ENCODE measurements at places on chromosomes 3 and 15.
A peak's percentile ranks its signal among the peaks of the same experiment; 100 is the strongest.

DNA sequence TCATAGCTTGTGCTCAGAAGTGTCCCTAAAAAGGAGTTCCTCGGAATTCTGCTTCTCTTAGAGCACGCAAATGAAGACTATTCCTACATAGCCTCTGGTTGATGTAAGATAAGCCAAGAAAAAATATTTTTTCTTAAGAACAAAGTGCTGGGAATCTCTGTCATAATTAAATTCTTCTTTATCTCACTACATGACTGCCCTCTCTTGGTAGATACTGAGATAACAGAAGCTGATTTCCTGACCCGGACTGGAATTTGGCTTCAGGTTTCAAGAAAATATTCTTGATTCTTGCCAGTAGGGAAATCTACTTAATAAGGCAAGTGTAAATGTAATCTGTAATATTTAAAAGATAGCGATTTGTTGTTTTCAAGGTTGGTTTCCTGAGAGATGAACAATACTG lies 31.3 kb upstream of the SETMAR start:
- DNase-seq, result no peak

DNA sequence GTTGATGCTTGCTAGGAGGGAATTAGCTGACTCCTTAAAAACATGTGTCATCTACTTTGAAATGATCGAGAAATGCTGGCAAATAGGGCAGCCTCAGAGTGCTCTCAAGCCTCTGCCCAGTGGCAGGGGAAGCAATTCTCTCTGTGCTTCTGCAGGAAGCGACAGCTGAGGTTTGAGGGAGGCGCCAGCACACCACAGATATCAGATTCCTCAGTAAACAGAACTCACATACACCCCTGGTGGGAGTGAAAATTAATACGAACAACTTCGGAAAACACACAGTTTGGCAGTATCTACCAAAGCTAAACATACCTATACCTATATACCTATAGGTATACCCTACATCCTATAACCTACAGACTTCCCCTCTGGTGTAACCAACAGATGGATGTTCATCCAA lies 61.3 kb downstream of the NSMCE3 start:
- DNase-seq, result no peak

GRCh38 chr3:189652042-189652441 lies 20.9 kb downstream of the TP63 start:
- no peak for DNase-seq

- DNase-seq, result peak; percentile 75
These were observed 1003.9 kb upstream of the CFAP20DC start for GRCh38 chr3:60053526-60054265.

DNA sequence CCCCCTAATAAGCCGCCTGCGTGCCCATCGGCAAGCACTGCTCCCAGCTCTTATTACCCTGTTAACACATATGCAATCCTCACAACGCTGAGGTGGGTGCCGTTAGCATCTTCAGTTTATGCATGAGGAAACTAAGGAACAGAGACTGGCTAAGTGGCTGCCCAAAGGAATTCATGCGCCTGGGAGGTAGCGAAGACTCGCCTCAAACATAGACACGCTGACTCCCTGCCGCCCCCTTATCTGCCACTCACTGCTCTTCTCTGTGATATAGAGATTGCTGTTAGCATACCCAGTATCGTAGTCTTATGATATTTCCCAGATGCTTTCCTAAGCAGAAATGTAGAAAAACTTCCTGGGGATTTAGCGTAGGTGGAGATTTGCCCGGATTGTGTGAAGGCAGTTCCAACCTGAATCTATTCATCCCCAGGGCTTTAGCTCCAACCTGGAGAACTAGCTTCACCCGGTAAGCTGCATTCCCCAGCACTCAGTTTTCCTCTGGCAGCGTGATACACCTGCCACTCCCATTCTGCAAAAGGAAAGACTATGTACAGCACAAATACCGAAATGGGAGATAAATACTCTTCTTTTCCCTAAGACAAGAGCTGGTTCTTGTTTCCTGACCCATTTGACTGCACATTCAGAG lies 23.7 kb upstream of the CD47 start:
- no peak for DNase-seq

DNA sequence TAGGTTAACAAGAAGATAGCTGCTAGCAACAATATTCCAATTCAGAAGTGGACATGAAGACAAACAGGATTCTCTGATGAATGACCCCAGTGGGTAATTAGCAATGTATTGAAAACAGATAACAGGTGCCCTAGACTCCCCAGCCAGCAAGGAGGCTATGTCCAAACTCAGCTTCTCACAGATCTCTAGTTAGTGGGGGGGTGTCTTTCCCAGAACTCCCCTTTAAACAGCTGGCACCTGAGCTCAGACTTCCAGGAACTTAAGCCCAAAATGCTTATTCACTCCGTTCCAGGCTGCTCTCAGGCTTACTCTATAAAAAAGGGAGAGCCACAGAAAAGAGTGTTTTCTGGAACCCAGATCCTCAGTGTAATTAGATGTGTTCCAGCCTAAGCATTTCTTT lies 423.0 kb upstream of the THBS1 start:
- no peak for DNase-seq

- DNase-seq, result no peak
These were observed 86.6 kb downstream of the HMG20A start for GRCh38 chr15:77507143-77507897.

GRCh38 chr3:132448216-132448961 lies 31.1 kb downstream of the DNAJC13 start:
- DNase-seq, result no peak

- no peak for DNase-seq
These were observed 9.5 kb downstream of the C3orf20 start for GRCh38 chr3:14684447-14684846.

- DNase-seq, result no peak
These were observed 58.9 kb downstream of the SFMBT1 start for GRCh38 chr3:52986938-52987337.

DNA sequence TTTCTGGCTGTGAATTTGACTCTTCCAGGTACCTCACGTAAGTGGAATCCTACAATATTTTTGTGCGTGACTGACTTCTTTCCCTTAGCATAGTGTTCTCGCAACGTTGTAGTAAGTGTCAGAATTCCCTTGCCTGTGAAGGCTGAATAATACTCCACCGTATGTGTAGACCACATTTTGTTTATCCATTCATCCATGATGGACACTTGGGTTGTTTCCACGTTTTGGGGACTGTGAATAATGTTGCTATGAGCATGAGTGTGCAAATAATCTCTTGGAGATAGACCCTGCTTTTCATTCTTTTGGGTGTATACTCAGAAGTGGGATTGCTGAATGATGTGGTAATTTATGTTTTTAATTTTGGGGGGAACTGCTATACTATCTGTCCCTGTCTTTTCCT lies 82.2 kb downstream of the APBA2 start:
- no peak for DNase-seq

DNA sequence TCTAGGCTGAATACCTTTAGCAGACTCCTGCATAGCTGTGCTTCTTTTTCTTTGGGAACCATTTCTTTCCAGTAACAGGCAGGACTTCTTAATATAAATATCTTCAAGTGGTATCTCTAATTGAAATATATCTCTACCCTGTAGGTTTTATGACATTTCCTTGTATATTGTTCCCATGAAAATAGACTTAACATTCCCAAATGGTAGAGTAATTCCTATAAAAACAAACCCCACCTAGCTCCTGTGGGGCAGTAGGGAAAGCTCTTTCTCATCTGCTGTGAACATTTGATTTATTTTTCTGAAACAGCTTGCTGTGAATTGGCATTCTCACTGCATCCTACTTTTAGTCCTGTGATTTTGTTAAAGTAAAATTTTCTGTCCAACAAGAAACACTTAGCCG lies 20.8 kb downstream of the SELENOT start:
- DNase-seq, result no peak

DNA sequence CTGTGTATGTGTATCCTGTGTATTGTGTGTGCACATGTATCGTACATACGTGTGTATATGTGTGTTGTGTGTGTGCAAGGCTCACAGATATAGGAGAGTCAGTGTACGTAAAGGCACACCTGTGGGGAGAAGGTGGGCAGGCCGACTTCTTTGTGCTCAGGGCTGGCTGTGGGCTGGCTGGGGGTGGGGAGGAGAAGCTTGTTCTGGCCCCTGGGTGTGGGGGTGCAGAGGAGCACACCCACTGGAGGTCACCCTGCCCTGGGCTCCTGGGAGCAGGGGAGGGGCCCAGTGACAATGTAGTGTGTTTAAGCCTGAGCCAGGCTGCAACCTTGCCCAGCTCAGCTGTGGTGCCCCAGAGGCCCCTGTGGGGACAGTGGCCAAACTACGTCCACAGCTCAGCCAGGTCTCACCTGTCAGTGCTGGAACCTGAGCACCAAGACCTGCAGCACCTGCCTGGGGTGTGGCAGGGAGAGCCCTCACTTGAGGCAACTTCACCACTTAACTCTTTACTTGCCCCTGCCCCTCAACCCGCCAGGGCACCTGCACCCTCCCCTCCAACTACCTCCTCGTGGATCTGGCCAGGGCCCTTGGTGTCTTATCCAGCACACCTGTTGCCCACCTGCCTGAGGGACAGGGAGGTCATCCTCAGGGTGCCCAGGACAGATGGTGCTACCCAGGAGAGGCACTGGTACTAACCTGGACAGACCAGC lies 2.6 kb upstream of the HHATL start:
- no peak for DNase-seq

- no peak for DNase-seq
These were observed 823.0 kb upstream of the NECTIN3 start for GRCh38 chr3:110248666-110249065.

- DNase-seq, result peak; percentile 7
These were observed 1.4 kb downstream of the SETD5 start for GRCh38 chr3:9398700-9399336.

DNA sequence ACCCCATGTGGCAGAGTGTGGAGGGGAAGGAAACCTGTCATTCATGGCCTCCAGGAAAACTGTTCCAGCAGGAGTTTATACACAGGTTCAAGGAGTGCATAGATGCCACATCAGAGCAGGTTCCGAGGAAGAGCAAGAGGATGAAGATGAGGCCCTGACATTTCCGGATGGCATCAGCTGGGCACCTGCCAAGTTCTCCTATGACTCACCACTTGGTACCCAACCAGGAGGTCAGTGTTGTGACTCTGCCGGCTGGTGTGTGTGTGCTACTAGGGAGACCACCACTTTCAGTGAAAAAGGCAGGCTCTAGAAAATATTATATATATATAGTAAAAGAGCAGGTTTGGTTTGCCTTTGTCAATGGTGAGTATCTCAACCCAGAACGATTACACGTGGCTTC lies 69.3 kb downstream of the NTRK3 start:
- DNase-seq, result no peak

DNA sequence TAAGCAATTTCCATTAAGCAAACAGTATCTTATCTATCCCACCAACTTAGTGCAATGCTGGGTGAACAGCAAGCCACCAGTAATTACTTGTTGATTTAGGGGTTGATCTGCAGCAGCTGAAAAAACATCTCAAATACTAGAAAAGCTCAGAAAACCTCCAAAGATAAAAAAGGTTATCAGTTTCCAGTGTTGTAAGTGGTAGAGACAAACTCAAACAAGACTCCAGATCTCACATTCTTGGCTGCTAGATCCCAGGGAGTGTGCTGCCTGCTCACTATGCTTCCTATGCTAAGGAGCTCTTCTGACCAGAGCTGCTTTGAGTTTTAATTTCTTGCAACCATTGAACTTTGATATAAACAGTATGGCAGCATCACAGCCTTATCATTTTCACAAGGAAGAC lies 11.3 kb downstream of the B3GALNT1 start:
- DNase-seq, result no peak

GRCh38 chr15:32700501-32701150 lies 17.2 kb upstream of the GREM1 start:
- no peak for DNase-seq

GRCh38 chr15:66565141-66565641 lies 607 bp downstream of the LCTL start:
- DNase-seq, result no peak

DNA sequence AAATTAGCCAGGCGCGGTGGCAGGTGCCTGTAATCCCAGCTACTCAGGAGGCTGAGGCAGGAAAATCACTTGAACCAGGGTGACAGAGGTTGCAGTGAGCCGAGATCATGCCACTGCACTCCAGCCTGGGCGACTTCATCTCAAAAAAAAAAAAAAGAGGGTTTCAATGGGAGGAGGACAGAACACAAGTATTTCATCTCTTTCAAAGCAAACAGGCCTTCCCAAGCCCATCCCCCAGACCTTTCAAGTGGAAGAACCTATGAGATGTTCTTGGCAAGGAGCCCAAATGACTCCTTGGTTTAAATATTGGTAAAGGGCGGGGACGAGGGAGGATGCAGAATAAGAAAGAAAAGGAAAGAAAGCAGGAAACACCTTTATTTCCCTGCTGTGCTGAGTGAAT lies 62.2 kb upstream of the MCF2L2 start:
- DNase-seq, result no peak

GRCh38 chr3:117603097-117603496 lies 893.5 kb downstream of the TUSC7 start:
- DNase-seq, result no peak

DNA sequence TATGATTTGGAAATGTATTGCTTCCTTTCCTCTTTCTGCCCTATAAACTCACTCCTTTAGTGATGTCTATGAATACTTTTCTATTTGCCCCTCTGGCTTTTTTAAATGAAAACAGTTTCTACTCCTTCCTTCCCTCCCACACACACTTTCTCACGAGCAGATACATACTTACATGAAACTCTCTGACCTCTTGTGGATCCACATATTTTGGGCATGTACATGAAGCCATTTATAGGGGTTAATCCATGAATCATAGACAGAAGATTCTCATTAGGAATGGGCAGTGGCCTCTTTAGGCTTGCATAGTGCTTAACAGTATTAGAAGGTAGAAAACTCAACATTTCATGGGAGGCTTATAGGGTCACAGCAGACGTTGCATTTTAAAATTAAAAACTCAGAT lies 24.8 kb downstream of the ANAPC13 start:
- no peak for DNase-seq

DNA sequence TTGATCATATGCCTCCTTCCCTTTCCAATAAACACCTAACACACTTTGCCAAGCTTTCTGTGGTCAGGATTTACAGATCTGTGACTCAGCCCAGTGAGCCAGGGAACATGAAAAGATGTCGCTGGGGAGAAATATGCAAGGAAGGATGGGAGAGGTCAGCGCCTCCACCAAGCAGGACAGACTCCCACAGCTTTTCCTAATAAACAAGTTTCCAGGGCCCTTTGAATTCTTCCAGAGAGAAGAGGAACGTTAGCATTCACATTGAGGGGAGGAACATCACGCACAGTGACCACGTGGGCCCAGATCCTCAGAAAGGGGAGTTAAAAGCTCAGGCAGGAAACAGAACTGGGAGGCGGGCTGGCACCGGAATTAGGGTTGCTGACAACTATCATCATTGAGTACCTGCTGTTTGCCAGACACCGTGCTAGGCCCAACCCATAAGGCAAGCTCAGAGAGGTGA lies 33.3 kb upstream of the MRPS22 start:
- no peak for DNase-seq

GRCh38 chr3:123467046-123467445 lies 18.2 kb upstream of the ADCY5 start:
- DNase-seq, result no peak

DNA sequence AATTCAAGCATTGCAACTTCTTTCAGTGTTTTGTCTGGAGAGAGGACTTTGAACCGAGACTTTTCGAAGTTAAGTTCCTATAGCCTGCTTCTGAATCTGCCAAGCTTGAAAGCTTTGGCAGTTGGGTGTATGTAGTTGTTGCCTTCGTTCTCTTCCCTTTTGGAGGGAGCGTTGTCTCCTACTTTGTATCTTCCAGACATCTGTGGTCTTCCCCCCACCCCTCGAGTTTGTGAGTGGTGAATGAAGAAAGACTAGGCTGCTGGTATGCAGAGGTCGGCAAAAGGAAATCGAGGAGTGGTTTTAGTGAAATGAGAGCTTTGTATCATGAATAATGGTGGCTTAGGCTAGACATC lies 1.3 kb downstream of the CTNNB1 start:
- no peak for DNase-seq

Data from activated CD4-positive, alpha-beta T cell treated with anti-CD3 and anti-CD28 coated beads, Interleukin-2, amount 50 U/mL, for 24 hours (primary cell).